A549 treated with AZD2906 at 1 μM for 4 hours (cell line): ENCODE measurements at places on chromosomes 5 and 9. TPM values are rescaled to one million over a fixed set of nuclear protein-coding genes. Genes with fewer than 3 reads are reported as not detected.

PCDHA13 gene
- total RNA-seq: 0.03 to 0.06 TPM (median 0.05 TPM) in 5 replicates

SHC3 gene
- 0.22 to 0.40 TPM (median 0.28 TPM) in 5 replicates for total RNA-seq

SH2D3C gene
- total RNA-seq: 0.05 to 0.16 TPM (median 0.08 TPM) in 4 of 5 replicates, not detected in the other

UIMC1 gene
- 38.6 to 45.1 TPM (median 42.2 TPM) in 5 replicates for total RNA-seq

GADD45G gene
- 0.11 to 0.76 TPM (median 0.39 TPM) in 5 replicates for total RNA-seq

TMEM252 gene
- not detected in 5 replicates for total RNA-seq

CTXN3 gene
- total RNA-seq: not detected in 5 replicates

WNT8A gene
- not detected in 5 replicates for total RNA-seq

IRGM gene
- total RNA-seq: 0.06 to 0.18 TPM (median 0.11 TPM) in 4 of 5 replicates, not detected in the other

PCDHB5 gene
- total RNA-seq: 1.3 to 1.7 TPM (median 1.4 TPM) in 5 replicates

ORM2 gene
- total RNA-seq: not detected in 5 replicates

GABRA1 gene
- total RNA-seq: not detected in 5 replicates

SHLD3 gene
- 1.9 to 2.7 TPM (median 2.1 TPM) in 5 replicates for total RNA-seq

ADRB2 gene
- 1.3 to 1.6 TPM (median 1.3 TPM) in 5 replicates for total RNA-seq
